Activated T-helper 17 cell treated with anti-CD3 and anti-CD28 coated beads, Interleukin-2, amount 50 U/mL, for 72 hours (primary cell): ENCODE measurements at places on chromosomes 11 and 22. TPM values are rescaled to one million over a fixed set of nuclear protein-coding genes. Genes with fewer than 3 reads are reported as not detected.

- ATAC-seq, result no peak
These were observed 34.0 kb downstream of the ALG9 start for GRCh38 chr11:111837366-111837891.

GRCh38 chr11:2752204-2752770, 52.5 kb upstream of the KCNQ1OT1 start:
- ATAC-seq, result no peak

GRCh38 chr11:119531623-119532022, 108.7 kb upstream of the THY1 start:
- ATAC-seq, result no peak

KMT2A gene
- 118 TPM for total RNA-seq

JOSD1 gene
- total RNA-seq, result 80.1 TPM
